GF-D8 (cell line): ENCODE measurements at places on chromosomes 6 and 20.

- DNase-seq, result no peak
These were observed 238.3 kb downstream of the DOK5 start for GRCh38 chr20:54713727-54714126.

- DNase-seq, result no peak
These were observed 113.8 kb downstream of the PRND start for GRCh38 chr20:4835244-4836177.

GRCh38 chr6:82363428-82364086 lies at the start of gene TPBG:
Gene TPBG, plus strand, starts transcription at chr6:82363817. Its CDS starts 1,145 bp downstream, at chr6:82364962.
- no peak for DNase-seq

GRCh38 chr20:43914311-43915210 lies at the start of gene TOX2:
Gene TOX2, plus strand, starts transcription at chr20:43914852. Its CDS starts 40 bp downstream, at chr20:43914892.
- no peak for DNase-seq

- DNase-seq, result no peak
These were observed 259.9 kb upstream of the MARCKS start for GRCh38 chr6:113597231-113597583.

DNA sequence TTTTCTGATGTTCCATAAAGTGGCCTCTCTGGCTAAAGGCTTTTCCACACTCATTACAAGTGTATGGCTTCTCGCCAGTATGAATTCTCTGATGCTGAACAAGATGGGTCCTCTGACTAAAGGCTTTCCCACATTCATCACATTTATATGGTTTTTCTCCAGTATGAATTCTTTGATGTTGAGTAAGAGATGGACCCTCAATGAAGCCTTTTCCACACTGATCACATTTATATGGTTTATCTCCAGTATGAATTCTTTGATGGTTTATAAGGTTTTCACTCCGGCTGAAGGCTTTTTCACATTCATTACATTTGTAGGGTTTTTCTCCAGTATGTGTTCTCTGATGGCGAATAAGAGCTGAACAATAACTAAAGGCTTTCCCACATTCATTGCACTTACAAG lies 20.4 kb downstream of the ZNF184 start:
- no peak for DNase-seq

DNA sequence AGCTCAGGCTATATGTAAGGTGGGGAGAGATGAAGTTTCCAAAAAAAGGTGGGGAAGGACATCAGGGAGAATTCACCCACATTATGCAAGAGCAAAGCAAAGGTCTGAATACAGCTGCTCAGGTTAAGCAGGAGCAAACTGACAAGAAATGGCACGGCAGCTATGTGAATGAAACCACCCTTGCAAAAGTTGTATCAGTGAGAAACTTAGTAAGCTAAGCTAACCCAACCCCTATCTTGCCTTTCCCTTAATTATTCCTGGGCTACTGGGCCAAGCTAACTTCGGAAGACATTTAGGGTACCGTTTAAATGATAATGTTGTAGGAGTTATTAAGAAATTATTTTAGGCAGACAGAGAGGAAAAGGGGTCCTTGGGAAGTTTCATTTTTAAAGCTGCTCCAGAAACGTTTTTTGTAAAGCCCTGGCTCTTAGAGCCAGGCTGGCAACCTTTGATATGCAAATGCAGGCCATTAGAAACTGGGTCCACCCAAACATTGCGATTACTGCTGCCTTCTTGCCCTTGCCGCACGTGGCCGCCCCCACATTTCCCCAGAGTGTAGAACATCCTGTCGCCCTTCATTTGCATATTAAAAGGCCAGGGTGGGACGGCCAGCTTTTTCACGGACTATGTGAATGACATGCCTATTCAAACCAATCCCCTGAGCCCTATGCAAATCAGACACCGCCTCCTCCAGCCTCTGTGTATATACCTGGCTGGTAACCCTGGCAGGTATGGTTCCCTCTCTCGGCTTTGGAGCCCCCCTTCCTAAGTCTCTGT lies 60.5 kb upstream of the SAMD5 start:
- DNase-seq, result no peak

GRCh38 chr6:7580927-7581618 lies 8.9 kb upstream of the SNRNP48 start:
- DNase-seq, result no peak

DNA sequence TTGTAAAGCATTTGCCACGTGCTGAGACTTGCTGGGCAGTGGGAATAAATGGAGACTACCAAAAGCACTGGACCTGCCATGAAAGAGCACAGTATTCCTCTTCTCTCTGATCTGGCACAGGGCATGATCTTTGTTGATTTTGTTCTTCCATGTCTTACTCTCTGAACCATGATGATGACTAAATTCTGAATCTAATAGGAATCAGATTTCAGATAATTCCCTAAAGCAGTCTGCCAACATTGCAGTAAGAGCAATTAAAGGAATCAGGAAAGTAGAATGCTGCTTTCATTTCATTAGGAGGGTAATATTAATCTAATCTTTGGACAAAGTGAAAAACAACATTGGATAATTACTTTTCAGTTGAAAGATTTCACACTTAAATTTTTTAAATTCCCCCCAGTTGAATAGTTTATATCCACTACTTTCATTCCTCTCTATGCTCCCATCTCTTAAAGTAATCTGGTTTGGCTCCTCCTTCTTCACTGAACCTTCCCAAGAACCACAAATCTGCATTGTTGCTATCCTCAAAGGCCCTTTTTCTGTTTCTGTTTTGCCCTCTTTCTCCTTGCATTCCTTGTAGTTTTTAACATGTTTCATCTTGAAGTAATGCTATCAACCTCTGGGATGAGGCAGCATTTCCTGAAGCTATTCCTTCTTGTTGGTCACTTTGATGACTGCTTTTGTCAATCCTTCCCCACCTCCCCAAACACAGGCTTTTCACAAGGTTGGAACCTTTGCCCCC lies 243.2 kb upstream of the TENT5A start:
- no peak for DNase-seq

DNA sequence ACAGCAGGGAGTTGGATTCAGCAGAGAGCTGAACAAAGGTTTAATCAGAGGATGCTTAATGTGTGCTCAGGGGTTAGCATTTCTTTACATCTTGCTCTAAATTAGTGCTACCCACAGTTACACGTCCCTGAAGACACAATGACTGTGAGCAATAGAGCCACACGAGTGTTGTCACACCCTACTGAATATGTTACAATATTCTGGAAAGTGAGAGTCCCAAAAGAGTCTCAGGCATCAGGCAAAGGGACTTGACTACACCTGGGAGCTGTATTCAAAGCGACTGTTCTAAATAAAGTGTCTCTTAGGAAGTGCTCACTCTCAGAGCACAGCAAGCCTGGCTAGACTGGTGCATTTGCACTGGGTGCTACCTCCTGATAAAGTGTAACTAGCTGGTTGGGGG lies 108.7 kb downstream of the GRM4 start:
- DNase-seq, result no peak

DNA sequence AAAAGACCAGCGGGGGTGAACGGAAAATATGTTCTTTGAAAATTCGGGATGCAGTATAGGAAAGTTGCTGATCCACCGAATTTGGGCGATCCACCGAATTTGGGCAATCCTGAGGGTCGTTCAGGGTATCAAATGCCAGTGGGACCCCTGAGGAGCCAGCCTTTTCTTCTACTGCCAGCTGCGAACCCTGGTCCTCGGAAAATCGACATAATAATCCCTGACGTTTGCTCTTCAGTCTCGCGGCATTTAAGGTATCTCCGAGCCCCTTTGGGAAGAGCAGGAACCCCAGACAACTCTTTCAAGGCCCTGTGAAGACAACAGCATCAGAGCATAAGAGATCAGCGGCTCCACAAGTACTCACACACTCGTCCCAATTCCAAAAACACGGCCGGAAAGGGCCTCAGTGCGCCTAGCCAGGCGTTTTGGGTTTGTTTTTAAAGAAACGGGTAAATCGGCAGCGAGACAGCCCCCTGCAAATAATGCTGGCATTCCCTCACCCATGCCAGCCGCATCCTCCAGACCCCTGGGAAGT lies 1.0 kb downstream of the SIM1 start:
- DNase-seq, result no peak

- DNase-seq, result peak; percentile 11
These were observed 32.8 kb upstream of the HBS1L start for GRCh38 chr6:135087403-135087802.

GRCh38 chr6:67683960-67684359 lies 951.1 kb upstream of the ADGRB3 start:
- peak; percentile 4 for DNase-seq

GRCh38 chr6:162443101-162443500 lies 284.5 kb downstream of the PRKN start:
- DNase-seq, result no peak

DNA sequence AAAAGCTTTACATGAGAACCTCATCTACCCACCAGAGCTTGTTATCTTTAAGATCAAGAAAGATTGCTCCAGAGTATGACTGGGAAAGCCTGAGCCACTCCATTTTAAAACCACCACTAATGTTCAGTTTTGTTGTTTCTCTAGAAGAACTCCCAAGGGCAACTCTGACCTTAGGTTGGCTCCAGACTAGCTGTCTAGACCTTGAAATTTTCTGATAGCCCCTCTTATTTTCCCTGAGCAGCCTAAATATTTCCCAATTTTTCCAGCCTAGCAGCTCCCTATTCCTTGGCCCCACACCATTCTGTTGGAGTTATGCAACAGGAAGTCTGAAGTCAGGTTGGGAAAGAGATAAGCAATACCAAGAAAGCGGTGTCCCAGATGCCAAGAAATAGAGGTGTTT lies 84.6 kb upstream of the TCF21 start:
- DNase-seq, result peak; percentile 15

GRCh38 chr20:14707026-14707680 lies 369.7 kb upstream of the FLRT3 start:
- no peak for DNase-seq

- no peak for DNase-seq
These were observed 2.0 kb downstream of the COL9A3 start for GRCh38 chr20:62818592-62819493.

GRCh38 chr6:16670617-16671051 lies 90.6 kb downstream of the ATXN1 start:
- DNase-seq, result no peak

DNA sequence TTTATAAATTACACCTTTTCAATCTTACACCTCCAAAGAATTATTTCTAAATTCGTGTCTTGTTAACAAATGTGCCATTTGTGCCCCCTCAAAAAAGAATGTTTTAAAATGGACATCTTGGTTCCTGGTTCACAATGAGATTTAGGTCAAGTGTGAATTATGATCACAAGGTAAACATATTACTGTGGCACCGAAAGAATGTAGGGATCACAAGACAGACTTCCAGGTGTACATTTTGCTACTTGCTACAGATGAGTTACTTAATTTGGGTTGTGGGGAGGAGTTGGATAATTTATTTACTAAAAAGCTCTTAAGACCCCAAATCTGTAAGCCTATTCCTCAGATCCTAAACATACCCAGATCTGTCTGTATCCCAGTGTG lies 25.0 kb upstream of the ADTRP start:
- no peak for DNase-seq

DNA sequence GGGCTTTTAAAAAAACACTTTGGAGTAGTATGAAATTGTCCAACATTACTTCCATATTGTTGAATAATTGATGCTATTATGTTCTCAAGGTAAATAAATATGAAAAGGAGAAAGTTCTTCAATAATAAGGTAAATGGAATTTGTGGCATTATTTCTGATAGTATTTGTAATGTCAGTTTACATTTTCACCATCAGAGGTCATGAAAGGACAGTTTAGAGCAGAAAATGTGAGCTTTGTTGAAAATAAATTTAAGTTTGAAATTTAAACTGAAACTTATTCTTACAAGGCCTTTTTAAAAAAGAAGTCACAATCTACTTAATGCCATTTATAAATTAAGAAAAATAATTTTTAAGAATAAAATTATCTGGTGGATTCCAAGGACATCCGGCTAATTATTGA lies 15.8 kb upstream of the CEP162 start:
- no peak for DNase-seq

GRCh38 chr20:43583982-43584432 lies 6.7 kb upstream of the IFT52 start:
- peak; percentile 93 for DNase-seq

DNA sequence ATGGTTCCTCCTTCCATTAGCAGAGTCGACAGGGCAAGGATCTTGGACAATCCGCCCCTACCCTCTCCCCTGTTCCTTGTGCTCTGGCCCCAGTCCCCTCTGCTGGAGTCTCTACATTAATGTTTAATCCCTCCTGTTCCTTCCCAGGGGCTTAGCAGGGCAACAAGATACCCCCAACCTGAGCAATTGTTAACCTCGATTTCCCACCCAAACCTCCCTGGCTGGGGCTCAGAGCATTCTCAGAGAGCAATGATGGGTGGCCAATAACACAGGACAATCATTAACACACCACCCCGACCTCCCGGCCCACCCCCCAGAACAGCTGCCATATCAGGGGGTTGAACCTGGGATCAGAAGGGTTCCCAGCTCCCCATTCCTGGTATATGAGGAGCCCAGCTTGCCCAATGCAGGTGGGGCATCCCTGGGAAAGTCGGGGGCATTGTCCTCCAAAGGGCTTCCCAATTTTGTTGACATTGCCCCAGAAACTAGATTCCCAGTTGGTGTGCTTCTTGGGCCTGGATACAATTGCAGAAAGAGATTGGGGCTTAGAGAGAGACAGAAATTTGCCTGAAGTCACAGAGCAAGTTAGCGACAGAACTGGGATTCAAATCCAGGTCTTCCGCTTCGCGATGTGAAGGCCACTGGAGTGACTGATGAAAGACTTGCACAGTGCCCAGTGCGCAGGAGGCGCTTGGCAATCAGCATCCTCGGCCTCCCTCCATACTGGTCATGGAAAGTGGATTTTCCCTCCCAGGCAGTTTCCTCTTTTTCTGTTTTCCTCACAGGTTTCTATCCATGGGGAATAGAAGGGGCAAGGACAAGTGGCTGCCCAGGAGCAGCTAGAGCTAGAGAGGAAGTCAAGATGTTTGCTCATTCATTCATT lies 59.6 kb upstream of the TTPAL start:
- DNase-seq, result no peak

GRCh38 chr6:36329798-36330291 lies 6.8 kb downstream of the BNIP5 start:
- DNase-seq, result no peak

DNA sequence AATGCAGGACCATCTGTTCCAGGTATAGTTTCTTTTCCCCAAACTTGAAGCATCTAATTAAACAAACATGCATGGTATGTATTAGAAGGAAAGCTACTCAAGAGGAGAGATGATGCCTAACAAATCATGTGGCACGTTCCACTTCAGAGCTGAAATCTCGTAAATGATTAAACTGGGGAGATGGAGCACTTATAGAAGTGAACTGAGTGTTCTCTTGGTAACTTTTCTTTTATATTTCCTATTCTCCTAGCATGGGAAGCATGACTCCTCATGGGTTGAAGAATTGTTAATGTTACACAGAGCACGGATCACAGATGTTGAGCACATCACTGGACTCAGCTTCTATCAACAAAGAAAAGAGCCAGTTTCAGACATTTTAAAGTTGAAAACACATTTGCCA lies 61.1 kb downstream of the CCN2 start:
- no peak for DNase-seq

- no peak for DNase-seq
These were observed 201.6 kb upstream of the SGK1 start for GRCh38 chr6:134519465-134519864.
